SK-N-MC (cell line): ENCODE measurements at places on chromosomes 5 and 9.

GRCh38 chr5:160303690-160304089, 8.7 kb downstream of the CCNJL start:
- no peak for DNase-seq

- no peak for DNase-seq
Observed at GRCh38 chr5:139524940-139525585, 36.1 kb upstream of the UBE2D2 start.

DNA sequence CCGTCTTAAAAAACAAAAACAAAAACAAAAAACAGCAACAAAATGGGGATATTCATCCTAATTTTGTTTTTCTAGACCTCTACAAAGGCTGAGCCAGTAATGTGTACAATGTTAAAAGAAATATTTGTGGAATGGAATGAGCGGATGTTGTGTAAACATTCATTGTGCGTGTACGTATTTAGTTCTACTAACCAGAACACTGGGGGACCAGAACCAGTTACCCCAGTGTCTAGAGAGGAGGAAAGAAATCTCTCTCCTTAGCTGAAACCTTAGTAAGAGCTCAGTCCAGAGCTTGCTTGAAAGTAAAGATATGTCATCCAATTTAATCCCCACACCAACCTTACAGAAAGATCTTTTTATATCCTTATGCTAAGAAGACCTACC, 106.7 kb upstream of the CPEB4 start:
- no peak for DNase-seq

GRCh38 chr9:90546200-90546599, 96.4 kb downstream of the DIRAS2 start:
- no peak for DNase-seq

GRCh38 chr9:136019041-136019680, 58.0 kb upstream of the UBAC1 start:
- no peak for DNase-seq

DNA sequence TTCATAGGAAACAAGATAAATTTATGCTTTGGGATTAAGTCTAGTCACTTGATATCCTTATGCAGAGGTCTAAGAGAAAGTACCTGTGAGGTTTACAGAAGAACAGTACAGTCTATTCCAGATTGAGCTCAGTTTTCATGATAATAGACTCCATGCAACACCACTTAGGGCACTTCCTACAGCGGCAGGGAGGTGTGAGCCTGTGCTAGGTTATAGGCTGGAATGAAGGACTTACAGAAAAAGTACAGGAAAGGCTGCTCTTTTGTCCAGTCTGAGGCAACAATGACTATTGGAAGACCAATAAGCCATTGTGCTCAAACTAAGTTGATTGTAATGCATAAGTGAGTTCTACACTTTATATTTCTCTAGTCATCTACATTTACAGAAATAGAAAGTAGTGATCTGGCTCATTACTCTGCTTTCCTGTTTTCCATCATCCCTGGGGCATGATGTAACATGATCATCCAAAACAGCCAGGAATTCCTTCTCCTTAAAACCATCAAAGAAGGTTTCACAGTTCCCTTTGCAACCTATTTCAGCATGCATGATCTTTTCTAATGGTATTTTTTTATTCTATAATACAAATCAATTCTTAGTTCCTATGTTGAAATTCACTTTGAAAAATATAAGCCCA, 322.8 kb downstream of the SLF1 start:
- DNase-seq = no peak

GRCh38 chr9:107933097-107933496, 443.5 kb upstream of the KLF4 start:
- no peak for DNase-seq

DNA sequence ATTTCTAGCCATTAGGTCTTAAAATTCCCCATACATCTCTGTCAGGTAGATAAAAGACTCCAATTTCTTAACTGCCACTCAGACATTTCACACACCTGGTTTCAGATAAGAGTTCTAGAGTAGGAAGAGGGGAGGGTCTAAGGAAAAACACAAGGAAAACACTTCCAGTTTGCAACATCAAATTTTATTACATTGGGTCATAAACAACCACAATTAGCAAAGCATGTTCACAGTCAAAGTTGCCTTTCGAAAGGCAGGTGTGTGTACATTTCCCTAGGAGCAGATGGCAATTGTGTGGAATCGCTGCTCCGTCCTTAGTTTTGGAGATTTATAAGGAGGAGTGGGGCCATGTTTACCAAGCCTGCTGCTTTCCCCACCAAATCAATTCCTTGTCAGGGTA, 120.8 kb downstream of the DMRT2 start:
- no peak for DNase-seq

DNA sequence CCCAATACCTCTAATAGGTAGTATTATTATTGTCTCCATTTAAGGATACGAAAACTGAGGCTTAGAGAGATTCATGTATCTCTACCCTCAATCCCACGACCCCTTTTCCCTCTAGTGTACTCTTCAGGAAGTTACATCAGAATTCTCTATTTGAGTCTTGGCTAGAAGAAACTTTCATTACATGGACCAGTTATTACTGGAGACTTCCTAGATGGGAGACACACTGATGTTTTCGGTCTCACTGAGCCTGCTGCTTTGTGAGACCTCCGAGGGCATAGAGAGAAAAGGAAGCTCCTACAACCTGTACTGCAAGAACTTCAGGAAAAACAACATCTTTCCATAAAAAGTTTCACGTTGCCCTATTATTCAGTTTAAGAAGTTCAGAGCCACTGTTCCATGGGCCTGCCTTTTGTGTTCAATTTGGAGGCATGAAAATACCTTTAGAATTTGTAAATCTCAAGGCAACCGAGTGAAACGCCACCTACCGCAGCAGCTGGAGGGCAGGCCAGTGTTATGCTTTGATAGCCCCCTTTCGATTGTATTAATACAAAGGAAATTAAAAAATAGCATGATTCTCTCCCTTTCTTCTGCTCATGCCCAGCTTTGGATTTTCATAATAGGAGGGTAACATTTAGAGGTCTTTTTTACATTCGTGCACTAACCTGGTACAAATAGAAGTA, 223.3 kb downstream of the EBF1 start:
- DNase-seq = no peak
